ENCODE measurements at places on chromosomes 5 and 9.

DNA sequence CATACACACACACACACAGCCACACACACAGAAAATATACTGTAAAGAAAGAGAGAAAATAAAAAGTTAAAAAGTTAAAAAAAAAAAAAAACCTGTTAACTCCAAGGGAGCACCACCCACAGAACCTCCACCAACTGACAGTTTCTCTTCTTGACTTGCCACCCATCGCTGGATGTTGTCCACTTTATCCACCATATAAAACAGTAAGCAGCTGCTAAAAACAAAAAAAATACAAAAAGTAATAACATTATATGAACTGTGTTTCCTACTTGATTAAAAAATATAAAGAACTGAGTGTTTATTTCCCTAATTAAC, 1.2 kb downstream of the PURA start:
- DNase-seq, result no peak

- DNase-seq, result no peak
Observed at GRCh38 chr9:121675969-121676822, 24.8 kb downstream of the DAB2IP start.

GRCh38 chr5:128927644-128928043, 37.6 kb upstream of the SLC27A6 start:
- DNase-seq, result no peak

DNA sequence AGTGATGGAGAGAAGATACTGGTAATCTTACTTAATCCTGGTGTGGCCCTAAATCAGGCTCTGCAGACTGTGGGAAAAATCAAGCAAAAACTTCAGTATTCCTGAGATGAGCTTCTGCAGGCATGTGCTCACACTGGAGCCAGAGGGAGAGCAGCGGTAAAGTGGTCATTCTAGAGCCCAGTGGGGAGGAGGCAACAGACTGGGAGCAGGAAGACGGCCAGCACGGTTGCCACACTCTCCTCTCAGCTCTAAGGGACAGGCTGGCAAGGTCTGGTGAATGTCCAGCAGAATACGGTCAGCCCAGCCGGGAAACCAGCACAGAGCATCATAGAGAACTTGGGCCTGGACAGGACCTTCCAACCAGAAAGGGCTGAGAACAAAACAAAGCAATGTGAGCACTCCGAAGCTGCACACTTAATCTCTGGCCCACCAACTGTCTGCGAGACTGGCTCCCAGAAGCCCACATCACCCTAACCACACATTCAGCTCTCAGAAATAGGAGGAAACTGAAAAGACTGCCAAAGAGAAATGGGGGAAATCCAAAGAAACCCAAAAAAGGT, 30.3 kb downstream of the MED27 start:
- no peak for DNase-seq

DNA sequence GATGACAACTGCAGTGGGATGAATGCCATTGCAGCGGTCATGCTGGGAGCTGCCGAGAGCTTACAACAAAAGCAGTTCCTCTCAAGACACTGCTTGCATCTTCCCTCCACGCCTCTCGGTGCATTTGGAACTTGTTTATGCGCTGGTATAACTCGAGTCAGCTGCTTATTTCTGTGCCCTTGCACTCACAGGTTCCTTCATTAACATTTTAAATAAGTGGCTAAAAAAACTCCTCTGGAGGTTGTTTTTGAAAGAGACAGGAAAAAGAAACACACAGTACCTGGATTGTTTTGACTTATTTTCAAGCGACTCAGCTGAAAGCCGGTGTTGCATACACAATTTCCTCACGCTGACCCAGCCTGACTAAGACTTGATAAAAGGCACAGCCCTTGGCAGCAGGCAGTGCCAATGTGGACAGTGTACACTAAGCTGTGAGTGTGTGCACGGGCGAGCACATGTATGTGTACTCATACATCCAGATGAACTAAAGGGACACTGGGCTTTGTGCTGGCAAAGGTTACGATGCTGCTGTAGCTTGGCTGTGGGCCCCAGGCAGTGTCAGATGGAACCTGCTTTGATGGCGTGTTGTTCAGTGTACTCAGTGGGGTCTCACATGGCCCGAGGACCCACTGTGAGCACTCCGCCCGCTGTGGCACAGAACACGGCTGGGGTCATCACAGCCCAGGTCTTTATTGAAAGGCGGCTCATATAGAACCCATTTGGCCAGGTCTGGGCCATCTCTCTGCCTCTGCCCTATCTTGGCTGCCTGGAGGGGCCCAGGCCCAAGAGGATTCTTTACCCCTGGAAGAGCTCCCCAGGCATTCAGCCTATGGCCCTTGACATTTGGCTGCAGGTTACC, 92.3 kb downstream of the ANKRD33B start:
- no peak for DNase-seq

GRCh38 chr5:5933651-5934050, 444.7 kb downstream of the MED10 start:
- DNase-seq, result no peak

- DNase-seq, result no peak
Observed at GRCh38 chr9:135126451-135127187, 39.2 kb downstream of the OLFM1 start.

- no peak for DNase-seq
Observed at GRCh38 chr5:3535414-3536211, 60.0 kb upstream of the IRX1 start.

GRCh38 chr9:123421801-123422455, 65.9 kb downstream of the CRB2 start:
- no peak for DNase-seq

GRCh38 chr9:4887556-4887955, 94.8 kb downstream of the RCL1 start:
- DNase-seq, result no peak

GRCh38 chr5:172491481-172491880, 37.2 kb upstream of the SH3PXD2B start:
- DNase-seq, result no peak

- no peak for DNase-seq
Observed at GRCh38 chr9:129446828-129447550, 173.9 kb downstream of the C9orf50 start.

DNA sequence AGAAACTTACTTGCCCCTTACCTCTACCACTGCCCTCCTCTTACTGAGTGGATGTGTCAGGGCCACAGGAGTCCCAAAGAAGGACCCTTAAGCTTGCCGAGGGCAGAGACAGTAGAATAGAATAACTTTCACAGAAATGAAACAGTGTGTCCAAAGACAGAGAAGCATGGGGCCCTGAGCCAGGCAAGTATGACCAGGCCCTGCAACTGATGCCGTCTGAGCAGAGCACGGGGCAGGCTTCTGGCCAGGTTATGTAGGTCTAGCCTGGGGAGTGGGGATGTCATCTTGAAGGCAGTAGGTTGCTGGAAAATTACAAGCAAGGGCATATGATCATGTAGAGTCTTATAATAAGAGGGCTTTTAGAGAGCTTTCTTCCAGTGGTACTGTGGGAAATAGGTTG, 415.4 kb downstream of the KDM4C start:
- no peak for DNase-seq

DNA sequence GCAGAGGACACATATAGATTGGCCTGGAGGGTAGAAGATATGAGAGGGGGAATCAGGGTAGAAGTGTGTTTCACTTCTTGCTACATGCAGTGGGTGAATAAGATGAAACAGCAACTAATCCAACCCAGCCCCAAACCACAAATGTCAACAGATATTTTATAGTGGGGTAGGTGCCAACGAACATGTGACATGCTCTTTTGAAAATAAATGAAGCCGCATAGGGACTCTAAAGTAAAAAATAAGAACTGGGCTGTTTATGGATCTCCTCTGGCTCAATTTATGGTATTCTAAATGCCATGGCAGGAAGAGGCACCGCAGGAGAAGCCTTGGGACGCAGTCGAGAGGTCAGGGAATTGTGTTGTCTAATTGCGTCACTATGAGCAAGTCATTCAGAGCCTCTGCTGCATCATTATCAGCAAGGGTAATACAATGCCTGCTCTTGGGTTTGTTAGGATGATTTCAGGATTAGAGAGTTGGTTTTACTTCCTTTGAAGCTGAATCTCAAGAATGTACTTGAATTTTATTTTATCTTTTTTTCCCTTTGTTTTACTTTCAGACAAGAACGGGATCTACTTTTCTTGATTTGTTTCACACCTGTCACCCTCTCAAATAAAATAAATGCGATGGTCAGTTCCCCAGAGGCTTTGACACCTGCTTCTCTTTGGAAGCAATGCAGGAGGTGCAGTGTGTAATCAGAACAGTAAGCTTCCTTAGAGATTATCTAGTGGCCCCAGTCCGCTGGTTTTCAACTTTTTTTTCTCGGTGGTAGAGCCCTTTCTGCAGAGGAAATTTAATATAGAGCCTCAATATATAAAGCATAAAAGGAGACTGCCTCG, 375.6 kb upstream of the CLINT1 start:
- no peak for DNase-seq

DNA sequence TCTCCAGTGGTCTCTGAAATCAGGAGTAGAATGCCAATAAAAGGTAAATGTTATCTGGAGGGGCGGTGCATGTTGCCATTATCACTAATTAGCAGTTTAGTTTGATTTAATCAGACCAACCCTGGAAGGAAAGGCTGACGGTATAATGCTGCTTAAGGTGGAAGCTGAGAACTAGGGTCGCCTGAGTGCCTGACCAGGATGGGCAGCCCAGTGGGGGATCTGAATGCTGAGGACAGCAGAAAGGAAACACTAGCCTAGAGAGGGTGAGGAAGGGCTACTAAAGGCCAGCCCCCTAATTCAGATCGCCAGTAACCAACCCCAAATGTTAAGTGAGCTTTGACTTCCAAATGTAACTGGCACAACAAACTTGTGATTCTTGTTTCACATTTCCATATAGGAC, 172.2 kb downstream of the APBA1 start:
- DNase-seq, result no peak

GRCh38 chr5:58582803-58583491, at the start of gene RAB3C:
Gene RAB3C, plus strand, starts transcription at chr5:58583075. Its CDS starts 134 bp downstream, at chr5:58583209.
- DNase-seq, result peak; percentile 76

DNA sequence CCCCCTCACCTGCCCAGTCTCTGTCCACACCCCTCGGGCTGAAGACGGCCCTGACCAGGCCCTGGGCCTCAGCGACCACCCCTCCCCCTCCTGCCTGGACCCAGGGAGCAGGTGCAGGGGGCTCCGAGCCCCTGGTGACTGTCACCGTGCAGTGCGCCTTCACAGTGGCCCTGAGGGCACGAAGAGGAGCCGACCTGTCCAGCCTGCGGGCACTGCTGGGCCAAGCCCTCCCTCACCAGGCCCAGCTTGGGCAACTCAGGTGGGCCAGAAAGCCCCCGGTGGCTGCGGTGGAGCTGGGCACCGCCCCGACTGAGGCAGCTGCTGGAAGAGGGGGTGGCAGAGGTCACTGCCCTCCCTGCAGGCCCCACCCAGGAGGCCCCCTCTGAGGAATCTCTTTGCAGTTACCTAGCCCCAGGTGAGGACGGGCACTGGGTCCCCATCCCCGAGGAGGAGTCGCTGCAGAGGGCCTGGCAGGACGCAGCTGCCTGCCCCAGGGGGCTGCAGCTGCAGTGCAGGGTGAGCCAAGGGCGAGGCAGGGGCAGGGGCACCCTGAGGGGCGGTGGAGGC, 7.7 kb downstream of the ENTPD8 start:
- no peak for DNase-seq

DNA sequence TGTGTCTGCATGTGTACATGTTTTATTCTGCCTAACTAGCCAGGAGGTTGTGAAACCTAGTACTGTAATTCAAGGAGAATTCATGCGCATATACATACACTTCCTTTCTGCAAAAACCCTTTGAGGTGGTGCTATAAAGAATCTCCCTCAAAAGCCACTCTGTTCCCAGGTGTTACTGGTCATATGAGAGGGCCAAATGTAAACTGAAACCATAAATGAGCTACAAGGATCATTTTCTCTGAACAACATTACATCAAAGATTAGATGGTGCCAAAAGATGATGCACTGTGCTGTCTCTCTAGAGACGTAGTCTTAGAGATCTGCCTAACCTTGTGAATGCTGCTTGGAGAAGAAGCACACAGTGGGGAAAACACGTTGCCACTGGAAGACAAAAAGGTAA, 15.7 kb downstream of the NREP start:
- no peak for DNase-seq

Data from activated CD8-positive, alpha-beta T cell treated with anti-CD3 and anti-CD28 coated beads, Interleukin-2, amount 10 ng/mL, durations not matched to agents 7 days and 5 days (primary cell).